ENCODE measurements at places on chromosomes 3 and 15.

GRCh38 chr3:191627064-191627463 is 166.1 kb downstream of the PYDC2 start:
- DNase-seq, result no peak

GRCh38 chr15:38522922-38523321 is 41.7 kb downstream of the RASGRP1 start:
- no peak for DNase-seq

GRCh38 chr3:52546111-52546901 is 9.9 kb downstream of the UQCC5 start:
- no peak for DNase-seq

GRCh38 chr3:32249184-32249782 is 10.8 kb downstream of the CMTM8 start:
- DNase-seq, result no peak

- no peak for DNase-seq
Measured at GRCh38 chr15:44808557-44808956, 72.2 kb downstream of the TRIM69 start.

DNA sequence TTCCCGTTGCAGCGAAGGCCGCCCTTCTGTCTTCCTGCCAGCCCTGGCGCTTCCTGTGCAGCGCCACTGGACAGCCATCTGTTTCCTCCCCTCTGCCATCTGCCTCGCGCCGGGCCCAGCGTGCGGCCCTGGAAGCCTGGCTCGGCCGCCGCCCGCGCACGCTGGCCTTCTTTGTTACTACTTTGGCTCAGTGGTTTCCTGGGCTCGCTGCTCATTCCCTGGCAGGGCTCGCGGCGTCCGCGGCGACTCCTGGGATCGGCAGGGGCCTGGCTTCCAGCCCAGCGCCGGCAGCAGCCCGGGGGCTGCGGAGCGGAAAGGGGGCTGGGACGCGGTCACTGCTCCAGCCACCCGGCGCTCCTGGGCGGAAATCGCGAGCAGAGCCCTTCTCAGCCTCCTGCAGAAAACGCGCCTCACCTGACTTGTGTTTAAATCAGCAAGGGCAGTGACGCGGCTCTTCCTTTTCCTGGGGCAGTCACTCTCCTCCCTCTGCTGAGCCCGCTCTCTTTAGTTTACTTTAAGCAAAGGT is 10.0 kb downstream of the CMTM7 start:
- DNase-seq, result no peak

- DNase-seq, result no peak
Measured at GRCh38 chr3:116384717-116385116, 60.6 kb downstream of the LSAMP start.

DNA sequence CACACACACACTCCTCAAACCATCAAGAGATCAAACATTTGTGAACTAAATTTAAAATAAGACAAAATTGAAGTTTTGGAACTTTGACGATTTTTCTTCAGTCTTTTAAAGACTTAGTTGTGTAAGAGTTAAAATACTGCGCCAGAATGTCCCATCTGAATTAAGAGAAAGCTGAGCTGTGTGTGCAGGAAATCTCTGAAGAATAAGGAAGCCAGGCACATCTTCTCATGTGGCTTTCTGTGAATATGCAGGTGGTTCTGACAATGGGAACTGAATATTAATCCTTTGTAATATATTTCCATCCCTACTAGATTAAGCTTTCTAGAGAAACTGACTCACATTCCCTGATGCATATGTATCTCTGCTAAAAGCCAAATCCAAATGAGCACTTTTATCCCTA is 60.1 kb upstream of the ICE2 start:
- no peak for DNase-seq
